ENCODE measurements at places on chromosomes 4 and X.

DNA sequence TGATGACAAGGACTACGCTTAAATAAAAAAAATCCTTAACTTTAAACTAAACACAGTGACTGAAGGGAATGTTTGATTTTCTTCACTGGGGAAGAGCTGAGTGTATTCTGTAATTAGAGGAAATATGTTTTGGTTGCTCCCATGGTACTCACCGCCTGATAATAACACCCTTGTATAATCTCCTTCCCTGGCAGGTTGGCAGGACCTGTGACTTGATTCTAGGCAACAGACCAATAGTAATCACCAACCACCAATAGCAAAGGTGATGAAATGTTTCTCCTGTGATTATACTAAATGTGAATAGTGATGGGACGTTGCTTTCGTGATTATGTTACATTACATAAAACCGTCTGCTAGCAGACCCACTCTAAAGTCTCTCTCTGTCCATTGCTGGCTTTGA is 536.8 kb upstream of the CPEB2 start:
- no peak for DNase-seq

- no peak for DNase-seq
These were observed 2.1 kb downstream of the EBP start for GRCh38 chrX:48523682-48524081.

GRCh38 chr4:47444031-47444430 is 19.5 kb downstream of the COMMD8 start:
- DNase-seq, result no peak

GRCh38 chr4:75989846-75990528 is 758 bp downstream of the SDAD1 start:
- DNase-seq, result no peak

- no peak for DNase-seq
These were observed 389.9 kb upstream of the EMCN start for GRCh38 chr4:100907465-100908454.

- DNase-seq, result no peak
These were observed 471.0 kb downstream of the BCOR start for GRCh38 chrX:39626749-39627148.

- no peak for DNase-seq
These were observed 219.3 kb upstream of the JADE1 start for GRCh38 chr4:128590034-128590740.

GRCh38 chrX:15804563-15804962 is 14.3 kb downstream of the ZRSR2 start:
- no peak for DNase-seq

DNA sequence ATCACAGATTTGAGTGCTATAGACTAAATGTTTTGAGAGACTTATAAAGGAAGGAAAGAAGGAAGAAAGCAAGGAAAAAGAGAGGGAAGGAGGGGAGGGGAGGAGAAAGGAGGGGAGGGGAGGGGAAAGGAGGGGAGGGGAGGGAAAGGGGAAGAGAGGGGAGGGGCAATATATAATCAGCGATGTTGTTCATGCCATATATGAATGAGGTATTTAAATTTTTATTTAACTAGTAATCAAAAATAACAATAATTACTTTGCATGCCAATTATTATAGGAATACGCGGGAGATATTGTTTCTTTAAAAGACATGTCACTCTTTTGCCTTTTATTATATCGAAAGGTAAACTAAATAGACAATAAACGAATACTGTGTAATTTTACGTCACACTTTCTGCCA is 1029.7 kb downstream of the FAT4 start:
- no peak for DNase-seq

- peak; percentile 26 for DNase-seq
These were observed 119.3 kb downstream of the CRLF2 start for GRCh38 chrX:1093121-1093520.

DNA sequence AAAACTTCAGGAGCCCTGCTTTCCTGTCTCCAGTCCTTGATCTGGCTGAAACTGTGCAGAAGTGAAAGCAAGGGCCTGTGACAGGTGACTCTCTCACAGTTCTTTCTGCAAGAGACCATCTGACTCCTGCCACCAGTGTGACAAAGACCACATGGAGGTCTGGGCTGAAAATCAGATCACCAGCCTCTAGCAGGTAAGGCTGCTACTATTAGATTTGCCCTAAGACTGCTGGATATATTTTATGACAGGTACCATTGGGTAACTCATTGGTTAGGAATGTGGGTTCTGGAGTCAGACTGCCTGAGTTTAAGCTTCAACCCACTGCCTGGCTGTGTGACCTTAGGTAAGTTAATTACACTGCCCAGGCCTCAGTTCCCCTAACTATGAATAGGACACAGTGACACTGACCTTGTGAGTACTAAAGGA is 163.3 kb upstream of the SLC7A11 start:
- no peak for DNase-seq

DNA sequence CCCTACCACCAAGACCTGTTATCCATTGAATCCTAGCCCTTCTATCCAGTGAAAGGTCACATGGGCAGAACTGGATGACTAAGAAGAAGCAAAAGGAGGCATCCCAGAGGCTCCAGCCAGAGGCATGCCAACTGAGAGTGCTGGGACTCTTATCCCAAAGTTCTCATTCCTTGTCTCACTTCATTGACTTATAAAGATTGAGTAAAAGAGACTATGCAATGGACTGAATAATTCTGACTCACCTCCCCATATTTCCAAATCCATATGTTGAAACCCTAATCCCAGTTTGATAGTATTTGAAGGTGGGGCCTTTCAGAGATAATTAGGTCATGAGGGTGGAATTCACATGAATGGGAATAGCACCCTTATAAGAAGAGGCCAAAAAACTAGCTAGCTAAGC is 131.4 kb downstream of the COL25A1 start:
- no peak for DNase-seq

All from activated CD8-positive, alpha-beta memory T cell treated with anti-CD3 and anti-CD28 coated beads, Interleukin-2, amount 50 U/mL, for 4 hours (primary cell).